ENCODE measurements at places on chromosomes 5 and 9.

DNA sequence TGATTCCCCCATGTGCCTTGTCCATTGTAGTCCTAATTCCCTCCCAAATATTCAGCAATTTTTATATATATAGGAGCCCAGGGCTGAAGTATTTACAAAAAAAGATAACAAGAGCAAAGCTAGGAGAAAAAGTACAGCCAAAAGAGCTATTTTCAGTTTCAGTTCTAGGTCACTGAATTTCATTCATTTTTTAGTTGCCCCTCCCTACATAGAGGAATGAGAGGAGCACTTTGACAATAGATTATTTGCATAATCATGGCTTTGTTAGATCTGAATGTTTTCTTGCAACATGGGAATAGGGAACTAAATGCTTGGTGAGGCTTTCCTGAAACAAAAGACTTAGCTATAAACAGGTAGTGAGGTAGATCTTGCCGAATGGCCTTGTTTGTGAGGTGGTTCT, 15.3 kb upstream of the F2RL2 start:
- no peak for DNase-seq

GRCh38 chr5:26572480-26572879, 465.9 kb downstream of the CDH9 start:
- no peak for DNase-seq

- DNase-seq = no peak
Observed at GRCh38 chr5:2509527-2509926, 241.9 kb downstream of the IRX2 start.

GRCh38 chr9:137728444-137729311, 109.9 kb downstream of the EHMT1 start:
- no peak for DNase-seq

GRCh38 chr5:157447201-157447637, 12.8 kb upstream of the NIPAL4 start:
- no peak for DNase-seq
